ENCODE measurements at places on chromosomes 1 and 21.

- DNase-seq = peak; percentile 6
These were observed 51.7 kb downstream of the S1PR1 start for GRCh38 chr1:101288491-101288944.

DNA sequence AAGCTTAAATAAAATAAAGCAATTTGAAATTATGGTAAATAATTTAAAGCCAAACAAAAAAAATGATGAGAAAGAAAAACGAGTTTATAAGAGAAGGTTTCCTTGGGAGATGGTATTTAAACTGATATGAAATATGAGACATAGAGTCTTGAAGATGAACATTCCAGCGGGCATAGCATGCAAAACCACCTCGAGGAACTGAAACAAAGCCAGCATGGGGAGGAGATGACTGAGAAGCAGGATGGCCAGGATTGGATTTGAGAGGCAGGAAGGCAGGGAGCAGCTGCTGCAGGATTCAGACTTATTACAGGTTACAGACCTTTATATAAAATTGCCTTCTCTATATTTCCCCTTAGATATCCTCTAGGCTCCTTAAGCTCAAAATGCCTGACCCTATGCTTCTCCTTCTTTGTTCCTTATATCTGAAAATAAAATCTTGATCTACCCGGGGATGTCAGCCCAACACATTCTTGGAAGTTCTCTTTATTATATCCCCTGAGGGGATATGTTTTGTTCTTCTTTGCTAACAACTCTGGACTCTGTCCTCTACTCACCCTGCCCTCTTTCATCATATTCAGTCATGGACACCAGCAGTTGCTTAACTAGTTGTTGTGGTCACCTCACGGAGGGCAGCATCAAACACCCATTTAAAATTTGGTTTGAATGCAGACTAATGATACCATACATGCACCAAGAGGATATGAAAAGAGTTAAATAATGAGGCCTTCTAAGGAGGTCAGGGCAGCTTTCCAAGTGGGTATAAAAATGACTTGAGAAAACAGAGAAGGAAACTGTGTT is 719.1 kb upstream of the B3GALT2 start:
- peak; percentile 16 for DNase-seq

DNA sequence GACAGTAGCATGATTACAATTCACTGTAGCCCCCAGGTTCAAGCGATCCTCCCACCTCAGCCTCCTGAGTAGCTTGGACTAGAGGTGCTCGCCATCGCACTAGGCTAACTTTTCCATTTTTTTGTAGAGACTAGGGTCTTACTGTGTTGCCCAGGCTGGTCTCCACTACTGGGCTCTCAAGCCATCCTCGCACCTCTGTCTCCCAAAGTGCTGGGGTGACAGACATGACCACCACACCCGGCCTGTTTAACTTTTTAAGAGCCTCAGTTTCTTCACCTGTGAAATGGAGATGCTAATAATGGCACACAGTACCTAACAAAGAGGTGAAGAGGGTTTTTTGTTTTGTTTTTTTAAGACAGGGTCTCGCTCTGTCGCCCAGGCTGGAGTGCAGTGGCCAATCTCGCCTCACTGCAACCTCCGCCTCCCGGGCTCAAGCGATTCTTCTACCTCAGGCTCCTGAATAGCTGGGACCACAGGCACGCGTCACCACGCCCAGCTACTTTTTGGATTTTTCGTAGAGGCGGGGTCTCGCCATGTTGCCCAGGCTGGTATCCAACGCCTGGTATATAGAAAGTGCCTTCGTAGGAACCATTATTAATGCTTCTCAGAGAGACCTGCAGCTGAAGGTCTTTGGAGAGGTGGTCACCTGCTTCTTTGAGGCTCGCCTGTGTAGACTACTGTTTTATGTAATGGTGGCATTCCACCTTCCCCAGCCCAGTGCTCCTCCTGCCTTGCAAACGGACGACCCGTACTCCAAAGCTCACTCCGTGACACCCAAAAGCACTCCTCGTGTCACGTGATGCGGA is 567 bp downstream of the PMVK start:
- no peak for DNase-seq

DNA sequence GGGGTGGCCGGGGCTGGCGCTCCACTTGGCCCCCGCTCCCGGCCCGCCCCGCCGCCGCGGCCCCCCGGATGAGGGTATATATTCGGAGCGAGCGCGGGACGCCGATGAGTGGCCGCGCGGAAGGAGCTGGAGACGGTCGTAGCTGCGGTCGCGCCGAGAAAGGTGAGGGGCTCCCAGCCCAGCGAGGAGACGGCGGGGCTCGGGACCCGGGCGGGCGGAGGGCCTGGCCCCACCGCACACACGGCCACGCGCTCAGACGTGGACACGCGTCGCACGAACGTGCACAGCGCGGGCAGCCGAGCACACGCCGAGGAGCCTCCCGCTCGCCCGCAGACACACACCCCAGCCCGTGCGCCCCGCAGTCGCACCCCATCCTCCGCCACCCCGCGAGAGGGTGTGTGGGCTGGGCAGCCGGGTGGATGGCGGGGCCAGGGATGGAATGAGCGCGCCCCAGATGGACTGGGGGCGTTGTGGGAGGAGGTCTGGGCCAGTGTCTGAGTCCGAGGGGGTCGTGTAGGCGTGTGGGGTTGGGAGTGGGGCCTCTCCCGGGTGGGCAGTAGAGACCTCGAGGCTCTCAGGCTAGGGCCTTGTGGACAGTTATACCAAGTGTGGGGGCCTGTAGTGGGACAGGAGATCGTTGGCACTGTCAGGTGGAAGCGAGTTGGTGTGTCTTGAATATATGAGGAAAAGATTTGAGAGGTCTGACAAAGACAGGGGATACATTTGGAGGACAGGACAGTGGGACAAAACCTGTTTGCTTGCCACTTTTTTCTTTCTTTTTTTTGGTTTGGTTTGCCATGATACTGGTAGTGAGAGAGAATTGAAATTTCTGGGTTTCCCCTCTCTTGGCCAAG is at the start of gene UAP1:
TSS of gene UAP1 (plus strand) at position 107 of the 854 bp plus-strand sequence. CDS start 4,347 bp downstream, outside the sequence.
- DNase-seq = no peak

DNA sequence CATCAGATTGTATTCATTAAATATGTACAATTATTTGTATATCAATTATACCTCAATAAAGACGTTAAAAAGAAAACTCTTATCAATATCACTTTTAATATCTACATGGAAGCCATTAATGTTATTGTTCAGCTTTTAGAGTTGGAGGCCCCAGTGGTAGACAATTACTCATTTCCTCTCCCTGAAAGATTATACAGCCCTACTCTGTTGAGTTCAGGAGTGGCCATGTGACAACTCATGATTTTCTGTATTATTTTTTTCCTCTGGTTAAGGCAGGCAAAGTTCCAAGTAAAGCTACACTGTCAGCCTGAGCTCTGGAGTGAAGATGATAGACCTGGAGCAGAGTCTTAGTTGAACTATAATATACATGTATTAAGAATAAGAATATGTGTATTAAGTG is 247.9 kb upstream of the B3GALT2 start:
- DNase-seq = no peak

- DNase-seq = no peak
These were observed 908 bp downstream of the DDI2 start for GRCh38 chr1:15618077-15618654.

- DNase-seq = no peak
These were observed 1.3 kb upstream of the PARK7 start for GRCh38 chr1:7960165-7960564.

- no peak for DNase-seq
These were observed 1.3 kb downstream of the MAP7D1 start for GRCh38 chr1:36157115-36157903.

- no peak for DNase-seq
These were observed 199.4 kb upstream of the EDN2 start for GRCh38 chr1:41683681-41684500.

DNA sequence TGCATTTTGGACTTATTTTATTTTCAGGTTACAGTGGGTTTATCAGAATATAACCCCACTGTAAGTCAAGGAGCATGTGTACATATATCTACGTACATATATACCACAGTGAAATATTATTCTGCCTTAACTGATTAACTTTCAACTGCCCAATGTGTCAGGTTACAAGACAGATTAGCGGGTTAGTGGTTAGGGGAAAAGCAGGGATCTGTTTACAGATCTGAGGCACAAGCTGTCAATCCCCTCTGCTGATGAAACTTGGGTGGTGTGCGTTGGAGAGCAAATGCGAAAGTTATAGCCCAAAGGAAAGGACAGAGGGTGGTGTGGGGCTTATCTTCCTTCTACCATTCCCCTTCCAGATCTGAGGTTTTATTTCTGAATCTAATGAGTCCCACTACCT is 238.2 kb upstream of the KCNK2 start:
- DNase-seq = no peak

DNA sequence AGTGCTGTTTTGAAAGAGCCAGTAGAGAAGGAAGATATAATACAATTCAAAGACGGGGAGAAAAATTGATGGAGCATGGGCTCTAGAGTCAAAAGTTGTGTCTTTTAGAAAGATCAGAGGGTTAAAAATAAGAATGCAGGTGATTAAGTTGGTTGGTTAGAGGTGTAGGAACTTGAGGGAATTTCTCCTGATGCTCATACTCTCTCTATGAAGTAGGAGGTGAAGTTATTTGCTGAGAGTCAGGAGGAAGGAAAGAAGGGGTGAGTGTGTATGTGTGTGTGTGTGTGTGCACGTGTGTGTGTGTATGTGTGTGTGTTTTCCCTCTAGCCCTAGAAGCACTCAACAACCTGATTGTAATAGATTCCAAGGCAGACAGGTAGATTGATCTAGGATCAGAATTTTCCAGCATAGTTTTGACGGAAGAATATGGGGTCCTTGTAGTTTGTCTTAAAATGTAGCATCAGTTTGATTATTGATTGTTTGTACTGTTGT is 88.3 kb upstream of the MACF1 start:
- no peak for DNase-seq

GRCh38 chr1:154222918-154223317 is 2.2 kb downstream of the UBAP2L start:
- DNase-seq = no peak

DNA sequence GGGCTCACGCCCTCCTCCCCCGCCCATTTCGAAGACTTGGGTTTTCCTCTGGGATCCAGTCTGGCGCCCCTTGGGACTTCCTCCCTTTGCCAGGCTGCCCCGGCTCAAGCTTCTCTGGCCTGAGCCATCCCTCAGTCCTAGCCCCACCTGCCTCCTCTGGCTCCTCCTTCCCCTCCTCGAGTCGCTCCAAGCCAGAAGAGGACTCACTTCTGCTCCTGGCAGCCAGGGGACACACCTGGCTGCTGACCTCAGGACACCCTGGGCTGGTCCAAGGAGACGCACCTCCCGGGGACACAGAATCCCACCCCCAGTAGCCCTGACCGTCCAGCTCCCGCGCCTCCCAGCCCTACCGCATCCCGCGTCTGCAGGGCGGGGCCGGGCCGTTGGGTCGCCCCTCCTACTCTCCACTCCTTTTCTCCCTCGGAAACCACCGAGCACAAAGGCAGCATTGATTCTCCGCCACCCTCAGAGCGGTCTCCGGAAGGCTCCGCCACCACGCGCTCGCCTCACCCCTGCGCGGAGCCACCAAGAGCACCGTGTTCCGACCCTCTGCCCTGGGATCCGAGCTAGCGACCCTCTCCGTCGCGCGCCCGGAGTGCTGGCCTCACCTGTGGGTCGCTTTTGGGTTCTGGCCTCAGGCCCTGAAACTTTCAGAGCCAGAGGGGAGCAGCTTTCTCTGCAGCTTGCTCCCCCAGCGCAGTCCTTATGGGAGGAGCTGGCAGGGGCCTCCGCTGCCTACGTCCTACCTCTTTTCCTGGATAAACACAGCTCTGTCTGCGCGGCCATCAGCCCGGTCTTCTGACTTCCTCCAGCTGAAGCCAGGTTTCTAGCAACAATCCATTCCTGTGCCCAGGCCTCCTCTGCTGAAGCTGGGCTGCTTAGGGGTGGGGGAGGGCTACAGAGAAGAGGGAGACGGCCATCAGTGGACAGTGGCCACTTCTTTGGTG is at the start of gene C2CD4D:
TSS of gene C2CD4D (minus strand) at position 364 of the 947 bp plus-strand sequence. CDS start 831 bp downstream, outside the sequence.
- peak; percentile 48 for DNase-seq

GRCh38 chr1:40621821-40622450 is 43.5 kb downstream of the RIMS3 start:
- no peak for DNase-seq

GRCh38 chr21:45945066-45945867 is 36.3 kb upstream of the COL6A1 start:
- no peak for DNase-seq

All from HuH-7.5 (cell line).